Stimulated activated CD8-positive, alpha-beta memory T cell treated with anti-CD3 and anti-CD28 coated beads, Interleukin-4, amount 100 ng/mL, for 1 hour (primary cell): ENCODE measurements at places on chromosomes 4 and X.

GRCh38 chr4:107252571-107252970 lies 216.5 kb upstream of the DKK2 start:
- no peak for DNase-seq

DNA sequence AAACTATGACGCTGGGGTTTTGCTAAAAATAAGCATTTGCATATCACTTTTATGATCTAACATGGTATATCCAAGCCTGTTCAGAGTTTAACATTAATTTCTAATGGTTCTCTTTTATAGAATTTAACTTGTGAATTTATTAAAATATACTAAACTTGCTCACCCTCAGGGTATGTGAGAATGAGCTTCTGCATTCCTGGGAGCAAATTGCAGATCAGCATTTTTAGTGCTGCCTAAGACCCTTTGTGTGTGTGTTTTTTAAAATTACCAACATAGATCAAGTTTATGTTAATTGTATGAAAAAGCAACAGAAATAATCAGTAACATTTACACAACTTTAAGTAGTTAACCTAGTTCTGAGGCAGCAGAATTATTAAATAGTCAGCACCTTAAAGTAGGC lies 218.0 kb upstream of the AGA start:
- DNase-seq, result no peak

GRCh38 chrX:150406596-150406995 lies 43.5 kb downstream of the MAMLD1 start:
- DNase-seq, result no peak

- no peak for DNase-seq
Measured at GRCh38 chr4:53534684-53535083, 56.6 kb downstream of the LNX1 start.

GRCh38 chr4:63904201-63904600 lies 505.0 kb downstream of the TECRL start:
- no peak for DNase-seq

- no peak for DNase-seq
Measured at GRCh38 chrX:42149281-42149680, 225.9 kb upstream of the CASK start.

DNA sequence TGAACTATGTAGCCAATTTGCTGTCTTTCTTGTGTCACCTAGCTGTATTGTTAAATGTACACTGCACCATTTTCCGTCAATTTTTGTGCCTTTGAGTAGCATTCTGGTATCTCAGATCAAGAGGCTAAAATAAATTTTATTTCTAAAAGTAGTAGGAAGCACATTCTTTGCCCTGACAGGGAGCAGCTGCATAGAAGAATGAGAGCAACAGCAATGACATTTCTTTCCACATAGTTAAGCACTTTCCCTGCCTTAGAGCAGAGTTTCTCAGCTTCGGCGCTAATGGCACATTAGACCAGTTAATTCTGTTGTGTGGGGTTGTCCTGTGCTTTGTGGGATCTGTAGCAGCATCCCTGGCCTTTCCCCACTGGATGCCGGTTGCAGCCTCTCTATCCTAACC lies 173.9 kb downstream of the CHIC2 start:
- no peak for DNase-seq

DNA sequence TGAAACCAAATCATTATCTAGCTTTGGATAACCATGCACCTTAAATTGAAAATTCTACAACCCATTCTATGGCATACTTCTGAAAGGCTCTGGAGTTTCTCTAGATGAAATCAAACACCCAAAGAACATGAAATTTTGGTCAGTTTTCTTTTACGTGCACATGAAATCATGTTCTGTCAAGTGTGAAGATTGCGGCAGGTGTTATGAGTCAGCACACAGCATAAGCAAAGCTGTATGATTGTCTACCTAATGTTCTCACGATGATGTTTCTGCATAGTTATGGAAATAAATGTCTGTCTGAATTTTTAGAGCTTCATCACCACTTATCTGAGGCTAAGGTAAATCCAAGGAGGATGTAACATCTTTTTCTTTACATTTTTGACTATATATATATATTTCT lies 495.3 kb downstream of the IL1RAPL1 start:
- DNase-seq, result no peak

GRCh38 chrX:10381193-10381592 lies 224.4 kb downstream of the CLCN4 start:
- no peak for DNase-seq

- no peak for DNase-seq
Measured at GRCh38 chrX:45324941-45325340, 124.3 kb upstream of the DIPK2B start.

DNA sequence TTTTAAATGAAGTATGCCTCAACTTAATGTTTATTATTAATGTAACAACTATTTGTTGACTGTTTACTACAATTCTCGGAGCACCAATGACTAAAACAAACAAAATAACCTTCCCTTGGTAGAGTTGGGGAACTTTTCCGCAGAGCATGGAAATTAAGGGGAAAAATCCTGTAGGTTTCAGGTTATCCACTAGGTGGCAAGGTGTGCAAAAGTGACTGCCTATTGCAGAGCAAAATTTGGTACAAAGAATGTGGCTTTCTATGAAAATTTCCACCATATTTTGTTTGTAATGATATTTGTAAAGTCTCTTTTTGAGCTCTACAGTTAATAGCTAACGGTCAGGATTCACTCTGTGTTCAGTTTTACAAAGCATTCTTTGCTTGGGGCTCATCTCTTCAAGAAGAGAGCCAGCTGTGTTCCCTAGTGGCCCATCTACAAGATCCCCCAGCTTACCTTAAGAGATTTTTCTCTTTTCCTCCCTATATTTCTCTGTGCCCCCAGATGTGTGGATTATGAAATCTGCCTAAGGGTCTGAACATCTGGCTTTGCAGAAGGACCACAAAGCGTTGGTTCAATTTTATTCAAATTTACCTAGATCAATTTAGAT lies 61.1 kb downstream of the FBXO8 start:
- DNase-seq, result no peak

GRCh38 chr4:77375866-77376607 lies 219.0 kb downstream of the CCNG2 start:
- DNase-seq, result no peak

- DNase-seq, result no peak
Measured at GRCh38 chrX:129957241-129958082, 25.0 kb upstream of the BCORL1 start.
